ENCODE measurements at places on chromosomes 3 and 15. TPM values are rescaled to one million over a fixed set of nuclear protein-coding genes. Genes with fewer than 3 reads are reported as not detected.

NME9 gene
- total RNA-seq, result not detected

CHL1 gene
- 36.4 TPM for total RNA-seq

GABRA5 gene
- total RNA-seq, result not detected

RFT1 gene
- total RNA-seq, result 19.1 TPM

DNA sequence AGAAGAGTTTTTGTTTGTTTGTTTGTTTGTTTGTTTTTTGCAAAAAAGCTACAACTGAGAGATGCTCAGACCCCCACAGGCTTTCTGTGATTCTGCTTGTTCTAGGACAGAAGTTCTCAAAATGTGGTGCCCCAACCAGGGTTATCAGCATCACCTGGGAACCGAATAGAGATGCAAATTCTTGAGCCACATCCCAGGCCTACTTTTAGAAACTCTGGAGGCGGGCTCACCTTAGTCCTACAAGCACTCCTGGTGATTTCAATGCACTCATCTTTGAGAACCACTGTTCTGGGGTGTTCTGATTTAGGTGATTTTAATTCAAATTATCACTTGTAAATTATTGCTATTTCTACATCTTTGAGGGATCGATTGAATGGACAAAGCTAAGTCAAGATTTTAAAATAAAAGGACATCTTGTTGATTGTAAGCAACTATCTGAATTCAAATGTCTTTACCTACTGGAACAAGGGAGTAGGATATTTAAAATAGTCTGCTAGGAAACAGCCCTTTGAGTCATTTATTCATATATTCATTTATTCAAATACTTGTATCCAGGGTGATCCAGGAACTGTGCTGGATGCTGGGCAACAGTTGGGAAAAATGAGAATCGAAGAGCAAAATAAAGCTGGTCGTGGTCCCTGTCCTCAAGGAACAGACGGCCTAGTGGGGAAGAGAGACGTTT lies 44.7 kb upstream of the CADPS start:
- no peak for DNase-seq

DNA sequence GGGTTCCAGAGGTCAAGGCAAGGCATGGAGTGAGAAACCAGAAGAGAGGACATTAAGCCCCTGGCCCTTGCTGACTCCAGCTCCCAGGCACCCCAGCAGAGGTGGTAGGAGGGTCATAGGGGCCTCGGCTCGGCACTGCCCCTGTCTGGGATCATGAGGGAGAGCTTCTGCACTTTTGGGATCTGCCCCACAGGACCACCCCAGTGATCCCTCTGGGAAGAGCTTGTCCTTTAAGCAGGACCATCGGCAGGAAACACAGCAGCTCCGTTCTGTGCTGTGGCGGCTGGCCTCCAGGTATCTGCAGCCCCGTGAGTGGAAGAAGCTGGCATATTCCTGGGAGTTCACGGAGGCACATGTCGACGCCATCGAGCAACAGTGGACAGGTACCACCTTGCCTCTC lies 35.5 kb downstream of the ANKDD1A start:
- DNase-seq, result peak; percentile 65

DNA sequence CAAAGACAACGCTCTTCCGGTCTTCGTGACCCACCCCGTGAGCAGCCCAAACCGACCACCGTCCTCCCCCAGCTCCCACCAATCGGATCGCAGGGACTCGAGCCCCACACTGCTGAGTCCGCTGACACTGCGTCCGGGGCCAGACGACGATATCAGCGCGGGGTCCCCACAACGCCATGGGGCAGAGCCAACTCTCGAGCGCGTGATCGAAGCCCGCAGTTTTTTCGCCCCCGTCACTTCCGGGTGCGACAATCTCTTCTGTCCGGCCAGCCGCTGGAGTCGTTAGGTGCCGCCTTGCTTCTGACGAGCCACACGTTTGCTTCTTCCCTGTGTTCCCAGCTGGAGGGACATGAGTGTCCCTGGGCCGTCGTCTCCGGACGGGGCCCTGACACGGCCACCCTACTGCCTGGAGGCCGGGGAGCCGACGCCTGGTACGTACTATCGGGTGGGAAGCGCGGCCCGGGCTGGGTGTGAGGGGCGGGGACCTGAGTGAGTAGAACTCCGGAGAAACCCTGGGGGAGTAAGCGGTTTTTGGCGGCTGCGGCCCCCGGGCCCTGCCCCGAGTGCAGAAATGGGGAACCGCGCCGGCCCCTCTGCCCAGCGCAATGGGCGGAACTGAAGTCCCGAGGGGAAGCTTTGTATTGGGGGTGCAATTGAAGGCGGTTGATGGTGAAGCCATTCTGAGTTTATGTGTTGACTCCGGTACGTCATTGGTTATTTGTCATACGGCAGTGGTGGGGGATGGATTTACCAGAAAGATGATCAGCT lies at the start of gene BLOC1S6:
Gene BLOC1S6 (plus strand): TSS at position 285 of the 768 bp plus-strand sequence. CDS start 65 bp downstream, at position 350.
- DNase-seq, result peak; percentile 98

DNA sequence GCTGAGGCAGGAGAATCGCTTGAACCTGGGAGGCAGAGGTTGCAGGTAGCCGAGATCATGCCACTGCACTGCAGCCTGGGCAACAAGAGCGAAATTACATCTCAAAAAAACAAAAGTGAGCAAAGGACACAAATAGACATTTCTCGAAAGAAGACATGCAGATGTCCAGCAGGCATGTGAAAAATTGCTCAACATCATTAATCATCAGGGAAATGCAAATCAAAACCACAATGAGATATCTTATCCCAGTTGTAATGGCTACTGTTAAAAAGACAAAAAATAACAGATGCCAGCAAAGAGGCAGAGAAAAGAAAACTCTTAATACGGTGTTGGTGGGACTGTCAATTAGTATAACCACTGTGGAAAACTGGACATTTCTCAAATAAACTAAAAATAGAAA lies 20.9 kb downstream of the ASB7 start:
- no peak for DNase-seq

DNA sequence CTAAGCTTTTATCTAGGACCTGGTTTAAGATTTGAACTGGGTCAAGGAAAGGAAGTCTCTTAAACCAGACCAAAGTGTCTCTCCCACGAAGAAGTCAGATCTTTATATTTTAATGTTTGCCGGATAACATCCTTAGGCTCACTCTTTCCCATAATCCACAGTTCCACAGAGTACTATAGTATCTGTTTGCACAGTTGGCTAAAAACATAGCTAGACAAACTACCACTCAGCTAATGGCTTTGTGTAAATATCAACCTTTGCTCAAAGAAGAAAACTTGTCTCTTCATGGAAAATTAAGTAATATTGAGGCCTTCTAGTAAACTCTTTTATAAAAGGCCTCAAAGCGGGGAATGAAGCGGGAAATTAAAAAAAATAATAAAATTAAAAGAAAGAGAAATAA lies 13.5 kb upstream of the SLC9C1 start:
- no peak for DNase-seq

DNA sequence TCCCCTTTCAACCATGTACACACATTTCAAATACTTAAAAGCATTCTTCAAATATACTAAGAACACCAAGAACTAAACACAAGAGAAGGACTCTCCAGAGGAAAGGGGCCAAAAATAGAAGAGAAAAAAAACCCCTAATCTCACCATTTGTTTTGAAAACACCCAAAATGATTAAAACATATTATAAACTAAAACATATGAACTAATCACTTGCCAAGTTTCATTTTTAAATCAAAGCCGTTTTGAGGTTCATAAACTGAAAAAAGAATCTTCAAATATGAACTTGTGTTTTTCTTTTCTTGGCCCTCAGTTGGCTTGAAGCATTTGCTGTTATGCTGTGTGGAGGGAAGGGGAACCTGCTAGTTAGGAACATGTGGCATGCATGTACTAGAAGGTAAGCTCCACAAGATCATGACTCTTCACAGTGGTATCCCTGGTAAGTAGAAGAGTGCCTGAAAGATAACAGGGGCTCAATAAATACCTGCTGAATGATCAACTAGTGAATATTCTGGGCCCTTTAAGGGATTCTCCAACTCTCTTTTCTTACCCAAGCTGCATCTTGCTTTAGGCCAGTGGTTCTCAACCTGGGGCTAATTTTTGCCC lies 224.5 kb downstream of the TIGIT start:
- DNase-seq, result no peak

DNA sequence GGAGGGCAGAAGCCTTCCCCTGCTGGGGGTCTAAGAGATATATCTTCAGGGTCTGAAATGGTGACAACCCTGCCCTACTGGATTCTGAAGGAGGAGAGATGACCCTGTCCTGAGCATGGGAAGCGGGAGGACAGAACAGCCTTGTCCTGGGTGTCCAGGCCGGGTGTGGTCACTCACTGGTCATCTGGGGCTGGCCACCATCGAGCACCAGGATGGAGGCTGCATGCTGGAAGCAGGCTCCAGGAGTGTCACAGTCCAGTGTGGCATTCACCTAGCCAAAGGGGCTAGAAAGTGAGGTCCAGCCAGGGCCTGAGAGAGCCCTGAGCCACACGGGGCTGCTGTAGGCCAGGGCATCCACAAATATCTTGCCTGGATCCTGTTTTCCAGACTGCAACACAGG lies 5.2 kb downstream of the CDHR4 start:
- no peak for DNase-seq

DNA sequence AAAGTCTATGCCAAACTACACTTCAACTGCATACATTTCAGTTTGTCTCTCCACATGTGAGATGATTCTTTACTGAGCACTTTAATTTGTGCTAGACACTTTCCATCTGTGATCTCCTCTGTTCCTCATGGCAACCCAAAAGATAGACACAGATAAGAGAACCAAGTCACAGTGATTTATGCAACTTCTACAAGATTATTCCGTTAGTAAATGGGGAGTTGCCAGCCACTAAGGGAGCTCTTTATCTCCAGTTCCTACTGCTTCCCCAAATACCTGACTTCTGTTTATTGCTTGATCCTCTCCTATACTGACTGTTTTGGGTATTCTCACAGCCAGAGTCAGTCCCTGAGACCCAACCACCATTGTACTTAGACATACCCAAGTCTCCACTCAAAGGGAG lies 24.1 kb upstream of the AKAP13 start:
- DNase-seq, result no peak

- DNase-seq, result no peak
These were observed 391.1 kb upstream of the MDFIC2 start for GRCh38 chr3:70703305-70704102.

DNA sequence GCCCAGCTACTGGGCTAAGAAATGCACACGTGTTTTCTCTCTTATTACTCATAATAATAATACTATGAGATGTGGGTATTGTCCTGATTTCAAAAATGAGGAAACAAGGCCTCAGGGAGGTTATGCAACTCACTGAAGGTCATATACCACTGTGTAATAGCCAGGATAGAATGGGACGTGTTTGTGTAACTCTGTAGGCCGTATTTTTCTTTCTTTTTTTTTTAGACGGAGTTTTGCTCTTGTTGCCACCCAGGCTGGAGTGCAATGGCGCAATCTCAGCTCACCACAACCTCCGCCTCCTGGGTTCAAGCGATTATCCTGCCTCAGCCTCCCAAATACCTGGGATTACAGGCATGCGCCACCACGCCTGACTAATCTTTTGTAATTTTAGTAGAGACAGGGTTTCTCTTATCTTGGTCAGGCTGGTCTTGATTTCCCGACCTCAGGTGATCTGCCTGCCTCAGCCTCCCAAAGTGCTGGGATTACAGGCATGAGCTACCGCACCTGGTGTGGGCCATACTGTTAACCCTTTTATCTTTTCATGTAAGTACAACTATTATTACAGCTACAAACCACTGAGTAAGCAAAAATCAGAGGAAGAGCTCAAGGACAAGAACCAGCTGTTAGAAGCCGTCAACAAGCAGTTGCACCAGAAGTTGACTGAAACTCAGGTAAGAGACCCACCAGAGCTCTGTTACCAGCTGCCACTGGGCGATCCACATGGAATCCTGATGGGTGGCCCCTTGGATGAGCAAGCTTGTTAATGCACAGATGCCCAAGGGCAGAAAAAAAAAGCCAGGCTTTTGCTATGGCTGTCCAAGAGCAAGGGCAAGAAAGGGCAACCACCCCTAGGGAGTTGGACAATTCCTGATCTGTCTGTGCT lies 6.7 kb downstream of the KNSTRN start:
- DNase-seq, result no peak

- DNase-seq, result no peak
These were observed 57.0 kb downstream of the SUMF1 start for GRCh38 chr3:4409971-4410573.

GRCh38 chr3:39149059-39149455 lies 4.3 kb downstream of the CSRNP1 start:
- no peak for DNase-seq

DNA sequence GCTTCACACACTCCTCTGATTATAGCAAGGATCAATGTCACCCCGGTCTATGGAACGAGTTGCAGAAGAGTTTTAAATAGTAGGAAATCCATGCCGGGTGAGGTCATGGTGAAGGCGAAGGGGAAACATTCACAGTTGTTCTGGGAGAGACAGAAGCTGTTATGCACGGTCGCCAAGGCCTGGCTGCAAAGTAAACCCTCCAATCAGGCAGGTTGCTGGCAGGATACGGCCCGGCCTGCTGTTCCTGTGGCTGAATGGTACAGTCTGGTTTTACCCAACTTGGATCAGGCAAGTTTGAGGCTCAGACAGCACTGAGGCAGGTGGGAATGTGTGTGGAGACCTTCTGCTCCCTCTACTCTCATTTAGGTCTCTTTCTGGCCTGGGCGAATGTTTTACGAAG lies 45.3 kb upstream of the ATP2B2 start:
- no peak for DNase-seq
